Mesothelial cell of epicardium (in vitro differentiated cells): ENCODE measurements at places on chromosomes 5 and 9. TPM values are rescaled to one million over a fixed set of nuclear protein-coding genes. Genes with fewer than 3 reads are reported as not detected.

The FYB1 gene
- total RNA-seq = 1.2 to 1.6 TPM (median 1.5 TPM) in 3 replicates

DNA sequence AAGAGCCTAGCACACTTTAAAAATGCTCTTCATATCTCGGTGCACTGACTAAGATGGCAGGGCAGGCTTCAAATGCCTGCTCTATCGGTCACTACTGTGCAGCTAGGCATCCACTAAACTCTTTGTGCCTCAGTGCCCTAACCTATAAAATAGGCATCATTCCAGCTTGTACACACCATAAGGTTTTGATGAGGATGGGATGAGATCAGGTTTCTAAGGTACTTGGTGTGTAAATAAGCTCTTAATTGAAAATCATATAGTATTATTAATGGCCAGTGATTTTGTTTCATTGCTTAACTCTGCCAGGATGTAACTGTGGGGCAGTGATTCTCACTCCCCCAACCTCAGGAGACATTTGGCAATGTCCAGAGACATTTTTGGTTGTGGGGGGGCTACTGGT, 78.5 kb downstream of the ALDH1A1 start:
- no peak for DNase-seq

DNA sequence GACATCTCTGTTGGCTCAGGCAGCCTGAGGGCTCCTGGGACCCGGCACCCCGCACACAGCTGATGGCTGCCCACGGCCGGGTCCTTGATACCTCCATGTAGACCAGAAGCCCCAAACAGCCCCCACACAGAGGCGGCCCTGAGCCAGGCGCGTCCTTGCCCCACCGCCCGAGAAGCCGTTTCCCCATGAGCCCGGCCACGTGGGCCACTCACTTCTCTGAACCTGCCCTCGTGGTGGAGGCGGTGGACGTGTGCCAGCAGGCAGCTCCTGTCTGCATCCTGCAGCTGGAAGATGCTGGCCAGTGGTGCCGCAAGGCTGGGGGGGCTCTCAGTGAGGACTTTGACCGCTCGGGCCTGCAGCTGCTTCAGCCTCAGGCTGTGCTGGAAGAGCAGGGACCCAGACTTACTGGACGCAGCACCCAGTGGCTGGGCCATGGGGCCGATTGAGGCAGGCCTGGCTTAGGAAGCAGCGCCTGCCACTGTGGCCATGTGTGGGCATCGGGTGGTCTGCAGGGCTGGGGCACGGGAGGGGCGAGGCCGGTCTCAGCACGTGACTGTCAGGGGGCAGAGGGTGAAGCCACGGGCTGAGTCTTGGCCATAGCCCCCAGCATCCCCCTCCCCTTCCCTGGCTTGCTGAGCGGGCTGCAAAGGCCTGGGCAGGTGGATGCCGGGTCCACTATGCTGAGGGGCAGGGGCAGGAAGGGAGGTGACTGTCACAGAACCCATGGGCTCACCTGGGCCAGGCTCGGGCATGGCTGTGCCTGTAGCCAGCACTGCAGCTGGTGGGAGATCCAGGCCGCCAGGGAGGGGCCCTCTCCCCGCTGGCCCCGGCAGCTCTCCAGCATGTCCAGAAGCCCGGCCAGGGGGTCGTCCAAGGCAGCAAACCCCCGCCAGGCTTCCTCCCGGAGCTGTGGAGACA, 50.0 kb downstream of the EXD3 start:
- no peak for DNase-seq

- DNase-seq = no peak
Measured at GRCh38 chr5:131609774-131610173, 25.3 kb downstream of the RAPGEF6 start.

GRCh38 chr5:5710471-5710870, 288.0 kb downstream of the ICE1 start:
- DNase-seq = no peak

DNA sequence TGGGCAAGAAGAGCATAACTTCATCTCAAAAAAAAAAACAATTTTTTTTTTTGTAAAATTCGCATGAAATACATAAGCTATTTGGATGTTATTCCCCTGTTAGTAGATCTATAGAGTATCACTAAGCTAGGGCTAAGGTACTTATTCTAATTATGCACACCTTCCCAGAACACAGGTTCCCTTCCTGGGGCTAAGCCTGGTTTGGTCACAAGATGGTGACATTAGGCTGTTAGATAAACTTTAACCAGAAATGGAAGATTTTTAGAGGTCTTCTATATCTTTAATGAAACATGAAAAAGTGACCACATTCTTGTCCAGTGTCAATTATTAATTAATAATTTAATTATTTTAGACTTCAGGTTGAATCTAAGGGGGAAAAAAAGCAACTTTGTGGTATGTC, 433.5 kb downstream of the CDH18 start:
- no peak for DNase-seq
